ENCODE measurements at places on chromosomes 3 and 15. TPM values are rescaled to one million over a fixed set of nuclear protein-coding genes. Genes with fewer than 3 reads are reported as not detected.

DNA sequence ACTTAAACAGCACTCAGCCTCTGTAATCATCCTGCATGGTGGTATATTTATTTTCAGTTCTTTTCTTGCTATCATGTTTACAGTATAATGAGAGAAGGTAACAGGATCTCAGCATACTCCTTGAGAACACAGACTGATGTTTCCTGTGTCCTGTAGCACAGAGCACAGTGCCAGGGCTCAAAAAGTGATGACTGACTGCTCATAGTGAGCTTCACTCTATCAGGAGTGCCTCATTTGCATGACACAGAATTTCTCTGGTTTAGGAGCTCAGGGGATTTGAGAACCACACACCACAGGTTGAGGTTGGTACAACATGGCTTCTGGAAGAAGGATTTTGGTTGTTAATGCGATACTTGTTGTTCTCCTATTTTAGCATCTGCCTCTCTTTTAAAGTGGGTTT lies 68.5 kb upstream of the SLC2A2 start:
- H3K4me1 ChIP-seq, result no peaks in the 10 kb centered on the region
- no peak overlapping the region for H3K4me3 ChIP-seq
- H3K27me3 ChIP-seq, result no peaks in the 10 kb centered on the region
- no peak overlapping the region for H3K27ac ChIP-seq
- DNase-seq, result no peak

DNA sequence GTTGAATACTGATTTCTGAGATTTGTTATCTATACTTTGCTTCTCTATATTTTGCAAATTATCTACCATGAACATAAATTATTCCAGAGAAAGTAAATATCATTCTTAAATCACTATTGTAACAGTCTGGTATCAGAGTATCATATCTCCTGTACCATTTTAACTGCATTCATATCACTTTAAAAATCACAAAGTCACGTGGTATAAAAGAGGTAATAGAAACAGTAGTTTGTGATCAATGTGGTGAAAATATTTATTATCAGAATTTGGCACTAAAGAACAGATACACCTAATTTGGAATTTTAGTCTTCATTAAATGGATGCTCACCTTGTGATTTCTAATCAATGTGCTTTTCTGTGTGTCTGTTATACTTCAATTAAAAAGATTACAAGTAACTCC lies 47.8 kb downstream of the P3H2 start:
- H3K27ac ChIP-seq, result no peak overlapping the region
- H3K27me3 ChIP-seq, result peaks cover 11% of the 10 kb centered on the region
- no peak for DNase-seq
- H3K4me3 ChIP-seq, result no peak overlapping the region
- H3K4me1 ChIP-seq, result no peaks in the 10 kb centered on the region

DNA sequence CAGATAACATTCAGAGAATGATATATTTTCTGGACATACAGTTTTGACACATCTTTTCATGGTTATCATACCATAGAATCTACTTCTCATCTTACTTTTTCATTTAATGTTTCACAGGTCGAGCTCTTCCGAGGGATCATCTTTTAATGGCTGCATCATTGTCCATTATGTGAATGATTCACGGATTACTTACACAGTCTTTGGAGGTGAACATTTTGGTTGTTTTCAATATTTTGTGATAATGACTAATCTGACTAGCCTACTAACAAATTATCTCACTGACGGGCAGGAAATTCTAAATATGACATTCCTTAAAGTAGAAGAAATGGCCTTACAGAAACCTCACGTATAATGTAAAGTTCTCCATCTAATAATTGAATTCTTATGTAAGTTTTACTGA lies 209.1 kb upstream of the STRIT1 start:
- H3K4me3 ChIP-seq, result no peak overlapping the region
- no peaks in the 10 kb centered on the region for H3K27me3 ChIP-seq
- no peak for DNase-seq

BFSP2 gene
- 1.0 TPM for total RNA-seq

RRP9 gene
- 17.5 TPM for total RNA-seq
